Activated CD4-positive, alpha-beta T cell treated with anti-CD3 and anti-CD28 coated beads, Interleukin-10, Interleukin-2, amounts not matched to agents 100 ng/mL and 50 ng/mL, durations not matched to agents 16 hours and 8 hours (primary cell): ENCODE measurements at places on chromosomes 7 and 10.

DNA sequence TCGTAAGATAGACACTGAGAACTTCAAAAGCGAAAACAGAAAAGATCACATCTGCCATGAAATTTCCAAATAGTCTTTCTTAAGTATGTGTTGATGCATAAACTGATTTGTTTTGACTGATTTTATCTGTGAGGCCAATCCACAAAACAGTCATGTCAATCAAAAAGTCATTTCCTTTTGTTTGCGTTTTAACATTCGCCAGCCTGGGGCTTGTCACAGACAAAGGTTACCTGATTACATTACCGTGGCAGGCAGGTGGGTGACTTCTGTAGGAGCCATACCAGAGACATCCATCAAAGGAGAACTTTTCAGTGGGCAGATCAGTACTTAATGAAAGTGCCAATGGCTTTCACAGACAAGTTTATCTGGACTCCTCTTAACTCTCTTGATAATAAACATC lies 45.5 kb upstream of the BET1 start:
- no peak for DNase-seq

GRCh38 chr10:81177651-81178244 lies 640.0 kb downstream of the SH2D4B start:
- DNase-seq: no peak

GRCh38 chr10:102185272-102185671 lies 33.1 kb downstream of the NOLC1 start:
- DNase-seq: no peak

DNA sequence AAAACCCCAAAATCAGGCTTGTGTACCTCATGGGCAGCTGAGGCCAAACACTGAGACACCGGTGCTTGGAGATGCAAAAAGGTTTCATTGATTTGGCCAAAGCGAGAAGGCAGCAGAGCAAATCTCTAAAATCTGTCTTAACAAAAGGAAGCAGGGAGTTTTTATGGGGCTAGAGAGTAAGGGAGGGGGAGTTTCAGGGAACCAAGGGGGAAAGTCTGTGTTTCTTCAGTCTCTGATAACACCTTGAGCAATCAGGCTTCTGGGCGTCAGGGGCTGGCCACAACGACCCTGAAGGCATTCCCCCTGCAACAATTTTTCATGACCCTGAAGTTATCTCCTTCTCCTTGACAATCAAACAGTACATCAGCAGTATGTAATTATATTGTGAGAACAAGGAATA lies 2.7 kb upstream of the ZNF786 start:
- no peak for DNase-seq

GRCh38 chr10:17062493-17062892 lies 67.1 kb downstream of the CUBN start:
- DNase-seq: no peak

- DNase-seq: no peak
These were observed 716 bp downstream of the SMARCD3 start for GRCh38 chr7:151247611-151248345.

DNA sequence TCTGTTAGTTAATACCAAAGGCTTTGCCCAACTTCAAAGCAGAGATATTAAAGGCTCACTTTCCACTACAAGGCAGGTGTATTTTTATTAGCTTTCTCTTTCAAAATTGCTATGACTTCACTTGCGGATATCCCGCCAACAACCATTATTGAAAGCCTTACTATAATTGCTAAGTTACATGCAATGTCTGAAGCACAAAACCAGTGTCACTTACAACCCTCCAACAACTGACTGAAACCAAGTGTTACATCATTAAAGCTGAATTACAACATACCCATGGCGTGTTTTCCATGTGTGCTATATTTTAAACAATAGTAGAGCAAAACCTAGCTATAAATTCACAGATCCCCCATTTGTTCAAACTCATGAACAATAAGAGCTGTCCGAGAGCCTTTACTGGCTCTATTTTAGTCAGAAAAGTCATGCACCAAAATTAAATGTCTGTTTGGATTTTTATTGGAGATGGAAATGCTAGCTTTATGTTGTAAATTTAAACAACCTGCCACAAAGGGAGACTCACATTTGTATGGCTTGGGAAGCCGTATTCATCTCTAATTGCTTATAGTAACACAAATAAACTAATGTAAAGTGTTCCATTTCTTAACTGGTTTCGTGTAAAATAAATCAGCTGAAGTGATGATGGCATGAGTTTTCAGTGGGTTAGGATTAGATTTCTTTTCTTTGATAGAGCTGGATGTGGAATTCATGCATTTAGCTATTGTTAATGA lies 227.1 kb downstream of the AGMO start:
- no peak for DNase-seq

DNA sequence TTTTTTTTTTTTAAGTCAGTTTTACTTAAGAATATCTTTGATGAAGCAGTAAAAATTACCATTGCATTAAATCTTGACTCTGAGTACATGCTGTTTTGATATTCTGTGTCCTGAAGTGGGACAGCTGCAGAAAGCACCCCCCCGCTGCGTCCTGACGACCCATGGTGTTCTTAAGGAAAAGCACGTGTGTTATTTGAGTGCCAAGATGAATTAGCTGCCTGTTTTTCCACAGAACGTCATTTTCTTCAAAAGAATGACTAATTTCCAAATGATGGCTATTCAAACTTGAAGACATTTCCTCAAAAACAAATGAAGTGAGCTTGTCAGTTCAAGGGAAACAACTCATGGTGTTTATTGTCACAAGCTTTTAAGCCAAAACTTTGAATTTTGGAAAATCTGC lies 45.9 kb downstream of the CREM start:
- no peak for DNase-seq
